ENCODE measurements at places on chromosomes 5 and 9. TPM values are rescaled to one million over a fixed set of nuclear protein-coding genes. Genes with fewer than 3 reads are reported as not detected.

- H3K4me3 ChIP-seq = no peak overlapping the region
- no peaks in the 10 kb centered on the region for H3K36me3 ChIP-seq
- no peaks in the 10 kb centered on the region for H3K27me3 ChIP-seq
- H3K4me1 ChIP-seq = no peaks in the 10 kb centered on the region
- H3K27ac ChIP-seq = no peak overlapping the region
Measured at GRCh38 chr9:1490341-1491232, 440.4 kb downstream of the DMRT2 start.

DNA sequence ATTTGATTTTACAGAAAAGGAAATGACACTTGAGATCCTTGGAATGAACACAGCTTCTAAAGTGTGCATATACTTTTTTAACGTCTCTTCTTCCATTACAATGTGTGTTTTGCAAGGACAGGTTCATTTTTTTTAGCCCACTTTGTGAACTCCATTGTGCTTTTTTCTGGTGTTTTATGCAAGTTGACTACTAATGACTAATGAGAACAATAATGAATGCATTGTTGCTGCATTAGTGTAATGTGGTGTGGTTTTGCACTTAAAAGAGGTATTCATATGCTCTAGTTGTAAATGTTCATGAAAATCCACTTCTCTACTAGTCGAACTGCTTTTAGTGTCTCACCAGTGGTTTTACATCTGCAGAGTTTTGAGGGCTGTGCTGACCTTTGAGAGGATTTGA lies 93.6 kb downstream of the UHRF2 start:
- H3K4me3 ChIP-seq = no peak overlapping the region
- no peaks in the 10 kb centered on the region for H3K36me3 ChIP-seq
- H3K4me1 ChIP-seq = no peaks in the 10 kb centered on the region
- H3K27ac ChIP-seq = no peak overlapping the region
- no peaks in the 10 kb centered on the region for H3K27me3 ChIP-seq
- no peak for DNase-seq

GRCh38 chr5:179767496-179768100 lies 26.2 kb upstream of the LTC4S start:
- no peak for DNase-seq
- peaks cover 25% of the 10 kb centered on the region for H3K4me1 ChIP-seq
- no peak overlapping the region for H3K27ac ChIP-seq
- peaks cover 58% of the 10 kb centered on the region for H3K36me3 ChIP-seq
- H3K4me3 ChIP-seq = no peak overlapping the region

The ADCY2 gene
- total RNA-seq = 24.9 TPM

- H3K27me3 ChIP-seq = no peaks in the 10 kb centered on the region
- no peak overlapping the region for H3K4me3 ChIP-seq
- no peaks in the 10 kb centered on the region for H3K36me3 ChIP-seq
Measured at GRCh38 chr9:72661401-72662135, 140.2 kb downstream of the TMC1 start.

The GABBR2 gene
- total RNA-seq = 0.46 TPM

DNA sequence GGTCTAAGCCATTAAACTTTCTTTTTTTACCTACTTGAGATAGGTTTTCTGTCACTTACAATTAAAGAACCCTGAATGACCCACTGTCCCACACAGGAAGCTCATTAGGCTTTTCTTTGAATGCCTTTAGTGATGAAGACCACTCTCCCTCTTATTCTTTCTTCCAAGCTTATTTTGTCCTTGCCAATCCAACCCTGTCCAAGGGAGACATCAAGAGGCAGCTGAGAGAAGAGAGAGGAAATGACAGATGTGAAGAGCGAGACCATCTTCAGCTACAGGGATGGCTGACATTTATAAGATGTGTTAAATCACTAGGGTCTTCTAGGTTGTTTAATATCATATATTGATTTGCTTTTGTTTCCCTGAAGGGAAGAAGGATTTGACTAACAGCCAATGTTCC lies 133.5 kb downstream of the FAM114A2 start:
- no peak overlapping the region for H3K27ac ChIP-seq
- no peaks in the 10 kb centered on the region for H3K27me3 ChIP-seq
- no peaks in the 10 kb centered on the region for H3K4me1 ChIP-seq
- no peak overlapping the region for H3K4me3 ChIP-seq
- no peaks in the 10 kb centered on the region for H3K36me3 ChIP-seq

GRCh38 chr9:109519366-109519765 lies 21.3 kb upstream of the PTPN3 start:
- no peak for DNase-seq
- H3K27me3 ChIP-seq = no peaks in the 10 kb centered on the region
- H3K27ac ChIP-seq = no peak overlapping the region
- no peaks in the 10 kb centered on the region for H3K4me1 ChIP-seq
- H3K4me3 ChIP-seq = no peak overlapping the region
- H3K36me3 ChIP-seq = no peaks in the 10 kb centered on the region

The CENPH gene
- total RNA-seq = 1.6 TPM

DNA sequence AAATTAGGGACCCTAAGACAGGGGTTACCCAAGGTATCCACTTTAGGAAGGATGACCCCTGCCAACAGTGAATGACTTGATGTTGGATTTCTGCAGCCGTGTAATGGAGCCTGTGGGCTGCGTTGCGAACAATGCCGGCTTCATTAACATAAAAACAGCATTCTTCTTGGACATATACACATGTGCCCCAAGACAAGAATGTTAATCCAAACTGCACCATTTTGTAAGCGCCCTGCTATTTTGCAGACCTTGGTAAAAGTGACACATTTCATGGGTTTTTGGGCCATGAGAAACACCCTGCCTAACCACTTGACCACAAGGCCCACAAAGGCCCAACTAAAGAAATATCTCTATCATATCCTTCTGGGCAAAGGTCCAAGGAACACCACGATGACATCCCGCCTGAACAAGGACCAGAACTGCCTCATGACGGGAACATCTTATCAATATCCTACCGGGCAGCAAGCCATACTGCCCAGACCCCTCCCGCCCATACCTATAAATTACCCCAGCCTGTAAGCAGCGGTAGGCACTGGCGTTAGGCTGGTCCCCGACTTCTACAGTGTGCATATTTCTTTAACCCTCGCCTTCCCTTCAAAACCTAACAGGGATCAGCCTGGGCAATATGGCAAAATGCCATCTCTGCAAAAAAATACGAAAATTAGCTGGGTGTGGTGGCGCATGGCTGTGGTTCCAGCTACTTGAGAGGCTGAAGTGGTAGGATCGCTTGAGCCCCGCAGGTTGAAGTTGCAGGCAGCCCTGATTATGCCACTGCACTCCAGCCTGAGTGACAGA lies 9.7 kb upstream of the PDCD1LG2 start:
- H3K36me3 ChIP-seq = no peaks in the 10 kb centered on the region
- peak overlapping the region; percentile 64 for H3K27ac ChIP-seq

The C9orf40 gene
- 3.1 TPM for total RNA-seq

DNA sequence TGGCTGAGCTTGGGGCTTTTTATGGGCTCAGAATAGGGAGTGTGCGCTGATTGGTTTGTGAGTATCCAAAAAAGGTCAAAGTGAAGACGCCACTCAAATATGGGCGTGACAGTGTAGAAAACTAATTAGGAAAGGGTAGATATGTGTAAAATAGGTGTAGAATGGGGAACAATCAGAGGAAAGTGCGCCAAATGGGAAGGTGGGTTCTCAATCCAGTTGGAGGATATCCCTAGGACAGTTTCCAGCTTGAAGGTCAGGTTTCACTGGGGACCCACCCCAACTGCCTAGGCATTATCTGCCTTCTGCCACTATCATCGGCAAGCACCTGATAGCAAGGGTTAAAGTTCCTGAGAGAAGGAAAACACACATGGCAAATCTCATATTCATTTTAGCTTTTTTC lies 9.3 kb upstream of the MOCS2 start:
- no peak for DNase-seq
- no peaks in the 10 kb centered on the region for H3K27me3 ChIP-seq
- H3K36me3 ChIP-seq = no peaks in the 10 kb centered on the region
- no peak overlapping the region for H3K4me3 ChIP-seq
- no peak overlapping the region for H3K27ac ChIP-seq

- H3K4me3 ChIP-seq = no peak overlapping the region
- DNase-seq = no peak
- H3K27me3 ChIP-seq = no peaks in the 10 kb centered on the region
- H3K27ac ChIP-seq = no peak overlapping the region
Measured at GRCh38 chr9:14889451-14889850, 20.8 kb downstream of the FREM1 start.

GRCh38 chr9:135908093-135908753 lies 877 bp upstream of the CAMSAP1 start:
- peaks cover 40% of the 10 kb centered on the region for H3K4me1 ChIP-seq
- no peaks in the 10 kb centered on the region for H3K27me3 ChIP-seq
- H3K27ac ChIP-seq = peak overlapping the region; percentile 92
- peak overlapping the region; percentile 70 for H3K4me3 ChIP-seq
- H3K36me3 ChIP-seq = no peaks in the 10 kb centered on the region

GRCh38 chr9:93653760-93654159 lies 77.4 kb downstream of the PHF2 start:
- H3K36me3 ChIP-seq = peaks cover 81% of the 10 kb centered on the region
- H3K4me3 ChIP-seq = no peak overlapping the region
- no peaks in the 10 kb centered on the region for H3K27me3 ChIP-seq
- DNase-seq = peak; percentile 1

DNA sequence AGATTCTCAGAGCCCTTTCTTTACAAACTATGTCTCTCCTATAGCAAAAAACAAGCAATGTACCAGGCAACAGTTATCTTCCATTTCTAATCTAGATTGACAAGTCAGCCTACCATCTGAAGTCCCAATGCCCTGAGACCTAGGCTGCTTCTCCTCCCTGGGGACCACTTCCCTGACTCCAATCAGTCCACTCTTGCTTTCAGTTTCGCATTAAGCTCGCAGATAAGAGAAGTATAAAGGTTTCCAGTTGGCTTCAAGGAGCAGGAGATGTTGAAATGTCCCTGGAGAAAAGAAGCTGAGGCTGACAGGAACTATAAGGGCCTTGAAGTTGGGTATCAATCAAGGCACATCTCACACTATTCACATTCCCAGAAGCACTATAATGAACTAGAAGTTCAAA lies 32.3 kb downstream of the ERP44 start:
- no peaks in the 10 kb centered on the region for H3K36me3 ChIP-seq
- peaks cover 17% of the 10 kb centered on the region for H3K4me1 ChIP-seq
- no peak overlapping the region for H3K4me3 ChIP-seq
- H3K27me3 ChIP-seq = no peaks in the 10 kb centered on the region

DNA sequence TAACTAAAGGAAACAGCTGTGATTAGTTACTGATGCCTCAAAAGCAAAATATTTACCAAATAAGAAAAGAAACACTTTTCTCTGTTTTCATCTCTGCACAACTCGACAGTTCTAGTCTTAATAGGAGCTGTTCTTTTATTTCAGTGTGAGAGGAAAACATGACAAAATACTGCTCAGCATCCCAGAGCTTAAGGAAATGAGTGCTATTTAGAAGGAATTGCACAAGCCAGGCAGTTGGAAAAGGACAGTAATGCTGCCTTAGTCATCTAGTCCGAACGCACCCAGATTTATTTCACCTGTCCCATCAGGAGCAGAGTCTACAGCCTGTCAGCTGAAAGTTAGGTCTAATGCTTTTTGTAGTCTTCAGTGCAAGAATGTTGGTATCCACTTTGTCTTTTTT lies 12.3 kb downstream of the ZCCHC9 start:
- H3K36me3 ChIP-seq = peaks cover 42% of the 10 kb centered on the region
- no peak overlapping the region for H3K4me3 ChIP-seq
- no peak for DNase-seq
- no peaks in the 10 kb centered on the region for H3K4me1 ChIP-seq
- H3K27ac ChIP-seq = no peak overlapping the region

The NIM1K gene
- total RNA-seq = not detected

The LHX6 gene
- 4.5 TPM for total RNA-seq

DNA sequence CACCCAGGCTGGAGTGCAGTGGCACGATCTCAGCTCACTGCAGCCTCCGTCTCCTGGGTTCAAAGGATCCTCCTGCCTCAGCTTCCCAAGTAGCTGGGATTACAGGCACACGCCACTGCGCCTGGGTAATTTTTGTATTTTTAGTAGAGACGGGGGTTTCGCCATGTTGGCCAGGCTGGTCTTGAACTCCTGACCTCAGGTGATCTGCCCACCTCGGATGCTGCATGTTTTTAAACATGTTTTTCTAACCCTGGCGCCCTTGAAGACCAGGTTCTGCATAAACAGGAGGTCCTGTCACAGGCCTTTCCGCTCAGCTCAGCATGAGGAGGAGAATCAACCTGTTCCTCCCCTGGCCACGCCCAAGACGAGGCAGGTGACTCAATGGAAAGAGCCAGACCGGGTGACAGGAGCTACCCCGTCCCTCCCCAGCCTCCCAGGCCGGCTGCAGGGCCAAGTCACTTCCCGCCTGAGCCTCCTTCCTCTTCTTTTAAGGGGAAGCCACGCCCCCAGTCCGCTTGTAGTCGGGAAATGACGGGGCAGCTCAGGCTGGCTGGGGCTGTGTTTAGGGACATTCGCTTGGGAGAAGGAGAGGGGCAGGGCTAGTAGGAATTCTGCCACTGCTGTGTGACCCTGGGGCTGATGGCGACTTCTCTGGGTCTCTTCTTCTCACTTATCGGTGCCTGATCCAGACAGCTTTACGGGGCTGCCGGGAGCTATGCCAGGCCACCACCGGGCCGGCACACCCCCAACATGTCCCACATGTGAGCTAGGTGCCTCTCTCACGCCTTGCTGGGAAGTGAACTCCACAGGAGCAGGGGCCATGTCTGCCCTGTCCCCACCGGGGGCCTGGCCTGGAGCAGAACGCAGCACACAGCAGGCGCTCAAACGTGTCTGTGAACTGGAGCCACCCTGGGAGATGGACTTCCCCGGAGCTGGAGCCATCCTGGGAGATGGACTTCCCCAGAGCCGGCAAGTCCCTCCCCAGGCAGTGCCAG lies 6.1 kb downstream of the NOTCH1 start:
- peaks cover 13% of the 10 kb centered on the region for H3K4me1 ChIP-seq
- peak; percentile 75 for DNase-seq
- peak overlapping the region; percentile 24 for H3K4me3 ChIP-seq
- H3K36me3 ChIP-seq = no peaks in the 10 kb centered on the region
- H3K27ac ChIP-seq = peak overlapping the region; percentile 96

GRCh38 chr9:124202447-124202971 lies 55.2 kb upstream of the NEK6 start:
- peak; percentile 32 for DNase-seq
- no peak overlapping the region for H3K27ac ChIP-seq
- no peak overlapping the region for H3K4me3 ChIP-seq
- H3K36me3 ChIP-seq = no peaks in the 10 kb centered on the region
- H3K27me3 ChIP-seq = no peaks in the 10 kb centered on the region
- no peaks in the 10 kb centered on the region for H3K4me1 ChIP-seq

The SKIC3 gene
- total RNA-seq = 40.6 TPM

DNA sequence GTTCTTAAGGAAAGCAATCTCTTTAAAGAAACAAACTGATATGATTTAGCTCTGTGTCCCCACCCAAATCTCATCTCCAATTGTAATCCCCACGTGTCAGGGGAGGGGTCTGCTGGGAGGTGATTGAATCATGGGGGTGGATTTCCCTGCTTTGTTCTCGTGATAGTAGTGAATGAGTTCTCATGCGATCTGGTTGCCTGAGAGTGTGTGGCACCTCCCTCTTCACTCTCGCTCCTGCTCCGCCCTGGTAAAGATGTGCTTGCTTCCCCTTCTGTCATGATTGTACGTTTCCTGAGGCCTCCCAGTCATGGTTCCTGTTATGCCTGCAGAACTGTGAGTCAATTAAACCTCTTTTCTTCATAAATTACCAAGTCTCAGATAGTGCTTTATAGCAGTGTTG lies 412.7 kb upstream of the SMC2 start:
- H3K27ac ChIP-seq = no peak overlapping the region
- H3K4me3 ChIP-seq = no peak overlapping the region
- no peaks in the 10 kb centered on the region for H3K4me1 ChIP-seq

The NUDCD2 gene
- 4.2 TPM for total RNA-seq

- H3K36me3 ChIP-seq = no peaks in the 10 kb centered on the region
- H3K27me3 ChIP-seq = no peaks in the 10 kb centered on the region
- no peaks in the 10 kb centered on the region for H3K4me1 ChIP-seq
- DNase-seq = no peak
Measured at GRCh38 chr5:136004436-136004835, 24.4 kb upstream of the TGFBI start.

The LMX1B gene
- total RNA-seq = not detected

Measured in gastrocnemius medialis (tissue), 4 donors.